CD4-positive, alpha-beta memory T cell (primary cell): ENCODE measurements at places on chromosomes 13 and 19. TPM values are rescaled to one million over a fixed set of nuclear protein-coding genes. Genes with fewer than 3 reads are reported as not detected.

DNA sequence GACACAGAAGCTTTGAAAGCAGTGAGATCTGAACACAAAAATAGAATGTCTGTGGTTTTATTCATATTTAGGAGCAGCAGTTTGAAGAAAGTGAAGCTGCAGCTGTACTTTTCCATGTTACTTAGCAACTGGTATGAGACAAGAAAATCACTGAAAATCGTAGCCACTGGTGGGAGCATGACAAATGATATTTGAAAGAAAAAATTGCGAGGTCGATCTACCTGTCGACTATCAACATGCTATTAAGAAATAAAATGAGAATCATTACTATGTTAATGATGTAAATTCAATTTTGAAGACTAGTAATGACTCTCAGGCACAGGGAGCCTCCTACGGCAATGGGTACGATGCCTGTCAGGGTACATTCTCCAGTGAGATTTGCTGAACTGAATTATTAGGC is 436.4 kb downstream of the SLITRK5 start:
- H3K36me3 ChIP-seq = no peaks in the 10 kb centered on the region
- DNase-seq = no peak
- H3K4me3 ChIP-seq = no peak overlapping the region
- H3K27ac ChIP-seq = no peak overlapping the region
- H3K27me3 ChIP-seq = no peaks in the 10 kb centered on the region
- H3K4me1 ChIP-seq = no peaks in the 10 kb centered on the region

- H3K27ac ChIP-seq = no peak overlapping the region
- H3K27me3 ChIP-seq = no peaks in the 10 kb centered on the region
- H3K36me3 ChIP-seq = no peaks in the 10 kb centered on the region
- H3K4me1 ChIP-seq = no peaks in the 10 kb centered on the region
These were observed 35.0 kb downstream of the B3GLCT start for GRCh38 chr13:31234729-31235128.

- H3K4me3 ChIP-seq = no peak overlapping the region
- H3K27me3 ChIP-seq = no peaks in the 10 kb centered on the region
- H3K36me3 ChIP-seq = no peaks in the 10 kb centered on the region
- no peaks in the 10 kb centered on the region for H3K4me1 ChIP-seq
- no peak overlapping the region for H3K27ac ChIP-seq
These were observed 38.0 kb upstream of the ATP12A start for GRCh38 chr13:24642219-24642618.

DNA sequence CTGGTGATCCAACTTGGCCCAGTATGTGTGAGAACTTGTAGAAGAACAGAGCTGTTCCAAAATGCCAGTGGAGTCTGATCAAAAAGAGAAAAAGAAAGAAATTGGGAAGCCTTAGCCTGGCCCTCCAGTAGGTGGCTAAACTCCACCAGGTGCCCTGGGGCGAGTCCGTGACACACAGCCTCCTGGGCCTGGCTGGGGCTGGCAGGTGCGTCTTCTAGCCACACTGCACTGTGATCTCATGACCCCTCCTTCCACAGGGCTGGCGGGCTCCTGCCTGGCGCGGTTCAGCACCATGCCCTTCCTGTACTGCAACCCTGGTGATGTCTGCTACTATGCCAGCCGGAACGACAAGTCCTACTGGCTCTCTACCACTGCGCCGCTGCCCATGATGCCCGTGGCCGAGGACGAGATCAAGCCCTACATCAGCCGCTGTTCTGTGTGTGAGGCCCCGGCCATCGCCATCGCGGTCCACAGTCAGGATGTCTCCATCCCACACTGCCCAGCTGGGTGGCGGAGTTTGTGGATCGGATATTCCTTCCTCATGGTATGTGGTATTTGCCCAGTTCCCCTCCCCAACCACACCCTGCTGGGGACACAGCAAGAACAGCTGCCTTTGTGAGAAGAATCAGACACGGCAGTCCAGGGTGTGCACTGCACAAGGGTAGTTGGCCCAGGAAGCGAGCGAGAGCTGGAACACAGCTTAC is 53.7 kb downstream of the RAB20 start:
- H3K4me3 ChIP-seq = no peak overlapping the region
- no peaks in the 10 kb centered on the region for H3K27me3 ChIP-seq
- H3K27ac ChIP-seq = no peak overlapping the region
- no peak for DNase-seq
- no peaks in the 10 kb centered on the region for H3K4me1 ChIP-seq
- H3K36me3 ChIP-seq = no peaks in the 10 kb centered on the region

DNA sequence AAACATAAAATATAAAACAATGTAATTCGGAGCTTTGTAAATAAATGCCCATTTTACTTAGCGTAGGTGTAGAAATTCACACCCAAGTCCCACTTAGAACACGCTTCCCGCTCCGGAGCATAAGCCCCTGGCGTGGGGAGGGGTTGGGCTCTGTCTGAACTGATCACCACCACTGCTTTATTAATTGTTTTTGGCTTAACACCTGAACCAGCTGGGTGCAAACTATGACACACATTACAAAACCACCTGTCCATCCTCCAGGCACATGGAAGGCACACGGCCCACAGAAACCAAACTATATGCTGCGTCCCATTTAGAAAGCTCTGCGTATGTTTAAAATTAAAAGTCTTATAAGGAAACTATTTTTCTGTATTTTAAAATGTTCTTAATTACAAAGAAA is 25.9 kb downstream of the RASA3 start:
- peaks cover 88% of the 10 kb centered on the region for H3K4me1 ChIP-seq
- no peak for DNase-seq
- H3K27ac ChIP-seq = no peak overlapping the region
- H3K27me3 ChIP-seq = no peaks in the 10 kb centered on the region
- peaks cover 42% of the 10 kb centered on the region for H3K36me3 ChIP-seq
- H3K4me3 ChIP-seq = no peak overlapping the region

DNA sequence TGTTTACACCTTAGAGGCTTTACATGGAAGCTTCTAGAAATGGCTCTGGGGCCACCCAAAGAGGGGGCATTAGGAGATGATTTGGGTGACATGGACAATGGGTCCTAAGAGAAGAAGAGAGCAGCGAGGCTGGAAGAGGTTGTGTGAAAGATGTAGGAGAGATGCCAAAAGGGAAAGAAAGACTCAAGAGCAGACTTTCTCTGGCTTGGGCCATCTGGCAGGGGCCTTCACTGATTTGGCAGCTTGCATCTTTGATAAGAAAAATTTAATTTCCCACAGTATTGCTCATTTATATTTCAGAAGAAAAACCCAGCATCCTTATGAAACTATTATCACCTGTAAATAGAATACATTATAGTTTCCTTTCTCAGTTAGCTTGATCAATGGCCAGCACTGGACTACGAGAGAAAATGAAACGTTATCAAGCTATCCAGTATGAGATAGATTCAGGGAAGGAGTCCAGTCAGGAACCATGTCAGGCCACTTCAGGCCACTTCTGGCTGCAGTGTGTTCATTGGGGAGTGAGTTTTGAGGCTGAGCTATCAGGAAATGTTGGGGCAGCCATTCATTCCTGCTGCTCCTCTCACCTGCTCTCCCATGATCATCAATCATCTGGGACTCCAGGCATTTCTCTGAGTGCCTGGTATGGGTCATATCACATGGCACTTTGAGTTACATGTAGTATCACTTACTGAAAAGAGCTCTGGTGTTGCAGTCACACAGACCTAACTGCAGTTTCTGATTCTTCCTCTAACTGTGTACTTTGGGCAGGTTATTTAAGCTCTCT is 10.3 kb downstream of the SCEL start:
- no peaks in the 10 kb centered on the region for H3K36me3 ChIP-seq
- DNase-seq = no peak
- H3K4me3 ChIP-seq = no peak overlapping the region
- H3K4me1 ChIP-seq = no peaks in the 10 kb centered on the region
- H3K27me3 ChIP-seq = no peaks in the 10 kb centered on the region
- H3K27ac ChIP-seq = no peak overlapping the region

DNA sequence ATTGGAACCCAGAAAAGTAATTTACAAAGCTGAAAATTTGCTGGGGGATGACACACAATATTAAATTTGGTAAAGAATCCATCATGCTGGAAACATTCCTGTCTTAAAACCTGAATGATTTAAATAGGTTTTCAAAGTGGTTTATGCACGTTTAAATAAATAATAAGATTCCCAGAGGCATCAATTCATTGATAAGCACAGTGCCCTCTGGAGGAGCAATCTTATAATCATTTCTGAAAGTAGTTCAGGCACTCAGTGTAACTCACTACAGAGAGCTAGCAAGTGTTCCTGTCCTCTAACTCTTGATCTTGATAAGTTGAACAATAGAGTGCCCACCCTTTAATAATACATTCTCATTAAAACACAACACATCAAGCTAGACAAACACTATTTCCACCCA is 43.5 kb upstream of the SHISA2 start:
- no peak overlapping the region for H3K27ac ChIP-seq
- DNase-seq = no peak
- no peaks in the 10 kb centered on the region for H3K4me1 ChIP-seq
- H3K4me3 ChIP-seq = no peak overlapping the region
- no peaks in the 10 kb centered on the region for H3K27me3 ChIP-seq

GRCh38 chr13:113209336-113209758 is at the start of gene CUL4A:
CUL4A (plus strand) TSS chr13:113209613; CDS start chr13:113209628, 15 bp downstream.
- peak; percentile 70 for DNase-seq
- peaks cover 78% of the 10 kb centered on the region for H3K4me1 ChIP-seq
- peak within 1 kb of the TSS; percentile 89 for H3K27ac ChIP-seq
- no peaks in the 10 kb centered on the region for H3K27me3 ChIP-seq
- peak within 1 kb of the TSS; percentile 80 for H3K4me3 ChIP-seq

GRCh38 chr13:28478127-28478526 is 16.8 kb downstream of the FLT1 start:
- no peaks in the 10 kb centered on the region for H3K27me3 ChIP-seq

DNA sequence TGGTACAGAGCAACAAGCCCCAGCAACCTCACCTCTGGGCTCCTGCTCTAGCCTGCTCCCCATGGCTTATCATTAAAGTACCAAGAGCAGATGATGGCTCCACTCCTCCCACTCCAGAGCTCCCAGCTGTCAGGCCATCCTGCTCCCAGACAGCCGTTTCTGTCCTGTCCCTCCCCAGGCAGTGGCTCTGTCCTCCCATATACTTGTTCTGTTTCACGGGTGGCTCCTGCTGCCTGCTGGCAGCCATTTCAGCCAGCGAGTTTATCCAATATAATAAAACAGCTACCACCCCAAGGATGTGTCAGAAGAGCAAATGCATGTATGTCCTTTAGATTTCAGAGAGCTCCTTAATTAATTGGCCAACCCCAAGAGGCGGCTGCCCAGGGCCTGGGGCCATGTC is 79.4 kb upstream of the VSTM2B start:
- no peak overlapping the region for H3K4me3 ChIP-seq
- no peaks in the 10 kb centered on the region for H3K27me3 ChIP-seq

- H3K27ac ChIP-seq = peak overlapping the region; percentile 82
- no peaks in the 10 kb centered on the region for H3K27me3 ChIP-seq
These were observed 437 bp downstream of the SUCLA2 start for GRCh38 chr13:48000559-48001113.

DNA sequence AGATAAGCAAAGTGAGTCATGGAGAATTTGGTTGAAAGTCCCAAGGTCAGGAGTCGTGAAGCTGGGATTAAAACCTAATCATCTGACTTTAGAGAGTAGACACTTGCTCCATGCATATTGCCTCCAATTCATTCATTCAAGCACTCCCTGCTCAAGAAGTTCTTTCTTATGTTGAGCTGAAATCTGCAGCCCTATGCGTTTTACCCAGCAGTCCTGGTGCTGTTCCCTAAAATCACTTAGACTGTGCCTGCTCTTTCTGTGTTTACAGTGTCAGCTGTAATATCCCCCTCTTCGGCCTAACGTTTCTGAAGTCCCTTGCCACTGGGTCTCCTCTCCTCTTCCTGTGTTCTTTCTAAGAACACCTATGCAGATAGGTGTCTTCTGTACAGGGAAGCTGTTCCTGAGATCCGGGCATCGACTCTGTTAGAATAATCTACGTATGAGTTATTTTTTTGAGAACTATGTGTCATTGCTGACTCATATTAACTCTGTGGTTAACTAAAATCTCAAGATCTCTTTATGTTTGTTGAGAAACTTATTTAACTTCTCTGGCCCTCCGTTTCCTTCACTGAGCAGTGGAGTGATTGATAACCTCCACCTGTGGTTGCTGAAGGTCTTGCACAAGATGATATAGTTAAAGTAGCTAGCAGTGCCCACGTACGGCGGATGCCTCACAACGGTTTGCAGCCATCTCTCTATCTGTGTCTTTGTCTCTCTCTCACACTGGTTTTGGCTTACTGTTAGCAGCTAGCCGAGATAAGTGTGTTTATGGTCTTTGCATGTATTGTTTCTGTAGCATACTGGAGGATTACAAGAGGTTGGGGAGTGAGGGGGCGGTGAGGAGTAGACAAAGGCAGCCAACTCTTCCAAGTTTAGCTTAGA is 4.7 kb downstream of the ALOX5AP start:
- peak; percentile 86 for DNase-seq
- H3K4me1 ChIP-seq = peaks cover 84% of the 10 kb centered on the region
- peak overlapping the region; percentile 47 for H3K27ac ChIP-seq

DNA sequence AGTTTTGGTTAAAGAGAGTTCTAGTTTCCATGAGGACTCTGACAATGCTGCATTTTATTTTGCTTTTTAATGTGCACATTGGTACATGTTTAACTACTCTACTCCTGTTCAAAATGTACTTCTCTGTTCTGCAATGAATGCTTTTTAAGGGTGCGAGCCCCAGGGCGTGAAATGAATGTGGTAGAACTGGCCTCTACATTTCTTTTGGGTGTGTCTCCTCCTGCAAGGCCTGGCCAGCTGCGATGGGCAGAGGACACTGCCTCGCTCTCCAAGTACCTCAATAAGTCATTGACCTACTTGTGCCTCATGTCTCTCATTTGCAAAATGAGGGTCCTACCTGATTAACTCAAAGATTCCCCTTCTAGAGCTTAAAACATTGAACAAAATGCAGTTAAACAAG is 6.7 kb downstream of the RGS9BP start:
- no peaks in the 10 kb centered on the region for H3K27me3 ChIP-seq
- no peak overlapping the region for H3K27ac ChIP-seq
- H3K4me1 ChIP-seq = no peaks in the 10 kb centered on the region
- no peak overlapping the region for H3K4me3 ChIP-seq
- no peak for DNase-seq

GRCh38 chr19:1690699-1691307 is 38.4 kb upstream of the TCF3 start:
- no peak overlapping the region for H3K27ac ChIP-seq
- H3K4me1 ChIP-seq = no peaks in the 10 kb centered on the region
- H3K27me3 ChIP-seq = no peaks in the 10 kb centered on the region

The USHBP1 gene
- 0.33 TPM for total RNA-seq

The ZMYM2 gene
- total RNA-seq = 110 TPM

The JSRP1 gene
- total RNA-seq = 1.3 TPM

The ONECUT3 gene
- total RNA-seq = not detected

The FCHO1 gene
- 113 TPM for total RNA-seq

The GNA15 gene
- total RNA-seq = 2.5 TPM

The KCNN4 gene
- total RNA-seq = 33.6 TPM

The PSG7 gene
- total RNA-seq = not detected

The PSG5 gene
- not detected for total RNA-seq

The HIPK4 gene
- total RNA-seq = not detected

The PSG11 gene
- not detected for total RNA-seq
